M059J (cell line): ENCODE measurements at places on chromosomes 4 and X.

- DNase-seq = peak; percentile 66
These were observed 62.0 kb downstream of the MBNL3 start for GRCh38 chrX:132426695-132427281.

DNA sequence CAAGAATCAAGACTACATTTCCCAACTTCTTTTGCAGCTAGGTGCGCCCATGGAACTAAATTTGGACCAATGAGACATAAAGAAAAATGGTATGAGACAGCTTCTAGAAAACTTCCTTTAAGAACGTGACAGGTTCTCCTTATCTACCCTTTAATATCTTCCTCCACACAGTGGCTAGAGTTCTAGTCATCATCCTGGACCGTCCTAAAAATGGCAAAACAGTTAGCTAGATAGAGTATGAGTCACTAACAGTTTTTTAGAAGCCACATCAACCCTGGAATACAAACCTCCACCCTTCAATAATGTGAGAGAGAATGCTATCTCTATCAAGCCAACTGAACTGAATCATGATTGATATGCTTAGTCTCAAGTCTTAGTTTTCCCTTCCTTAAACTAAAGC lies 267.9 kb upstream of the SLC7A11 start:
- DNase-seq = peak; percentile 61

DNA sequence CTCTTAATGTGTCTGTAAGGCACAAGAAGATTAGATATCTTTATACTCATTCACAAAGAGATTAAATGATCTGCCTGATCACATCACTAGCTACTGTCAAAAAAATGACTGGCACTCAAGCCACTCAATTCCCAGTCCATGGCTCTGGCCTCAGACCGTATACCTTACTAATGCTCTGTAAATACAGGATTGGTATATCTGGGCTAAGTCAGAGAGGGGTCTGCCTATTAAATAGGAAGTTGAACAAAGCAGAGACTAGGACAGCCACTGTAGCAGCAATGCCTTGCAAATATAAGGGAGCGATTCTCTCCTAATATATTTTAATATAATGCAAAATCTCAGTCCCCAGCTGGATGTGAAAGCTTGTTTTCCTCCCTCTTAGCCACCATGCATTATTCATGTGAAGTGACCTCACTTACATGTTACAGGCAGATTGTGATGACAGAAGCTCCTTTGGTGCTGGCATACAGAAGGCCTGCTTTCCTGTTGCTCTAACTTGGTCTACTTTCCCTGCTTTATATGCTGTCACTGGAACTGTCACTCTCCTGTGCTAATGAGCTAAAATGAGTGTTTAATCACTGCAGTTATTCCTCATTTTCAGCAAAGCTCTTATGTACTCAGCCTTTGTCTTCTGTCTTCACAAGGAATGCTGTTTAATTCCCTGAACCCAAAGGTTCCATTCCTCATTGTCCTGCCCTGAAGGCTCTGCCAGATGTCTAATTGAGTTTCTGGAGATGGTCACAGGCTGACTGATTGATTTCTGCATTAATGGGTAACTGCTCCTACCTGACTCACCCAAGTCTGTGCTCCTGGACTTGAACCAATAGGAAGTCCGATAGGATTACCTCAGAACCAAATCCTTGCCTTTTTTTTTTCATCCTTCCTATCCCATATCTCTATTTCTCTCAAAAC lies 578.2 kb downstream of the KLHL13 start:
- no peak for DNase-seq

DNA sequence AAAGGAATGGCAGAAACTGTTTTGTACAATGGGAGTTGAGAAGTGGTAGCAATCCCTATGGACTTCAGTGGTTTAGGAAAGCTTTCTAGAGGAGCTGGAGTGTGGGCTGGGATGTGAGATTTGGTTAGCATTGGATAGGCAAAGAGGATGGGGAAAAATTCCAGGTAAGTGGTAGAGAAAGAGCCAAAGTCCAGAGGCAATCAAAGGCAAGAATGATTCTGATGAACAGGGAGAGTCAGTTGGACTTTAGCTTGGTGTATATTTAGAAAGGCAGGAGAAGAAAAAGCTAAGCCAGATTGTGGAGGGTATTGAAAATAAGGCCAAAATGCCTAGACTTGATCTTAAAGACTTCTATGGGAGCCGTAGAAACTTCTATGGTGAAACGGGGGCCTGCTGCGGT lies 3.7 kb upstream of the VSIG4 start:
- no peak for DNase-seq

DNA sequence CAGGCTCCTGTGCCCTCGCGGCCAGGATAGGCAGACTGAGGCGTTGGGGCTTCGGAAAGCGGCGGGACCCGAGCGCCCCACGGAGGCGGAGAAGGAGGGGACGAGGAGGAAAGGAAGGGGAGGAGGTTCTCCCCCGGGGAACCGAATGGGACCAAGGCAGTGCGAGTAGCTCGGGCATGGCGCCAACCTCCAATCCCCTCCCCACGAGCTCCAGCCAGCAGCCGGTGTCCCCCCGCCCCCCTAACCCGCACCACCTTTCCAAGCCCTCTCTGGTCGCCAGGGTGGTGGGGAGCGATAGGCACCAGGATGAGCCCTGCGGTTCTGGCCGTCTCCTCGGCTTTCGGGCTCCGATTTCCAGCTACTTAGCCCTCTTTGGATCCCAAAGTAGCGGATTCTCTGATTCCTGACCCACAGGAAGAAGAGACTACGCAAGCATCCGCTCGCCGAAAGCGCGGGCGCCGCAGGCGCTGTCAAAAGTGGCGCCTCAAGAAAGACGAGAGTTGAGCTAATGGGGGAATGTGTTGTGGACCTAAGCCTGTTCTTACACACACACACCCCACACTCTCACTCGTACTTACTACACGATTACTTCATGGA lies 15.2 kb upstream of the ZIC3 start:
- DNase-seq = no peak

GRCh38 chrX:109036624-109037023 lies 300.3 kb upstream of the IRS4 start:
- DNase-seq = no peak

DNA sequence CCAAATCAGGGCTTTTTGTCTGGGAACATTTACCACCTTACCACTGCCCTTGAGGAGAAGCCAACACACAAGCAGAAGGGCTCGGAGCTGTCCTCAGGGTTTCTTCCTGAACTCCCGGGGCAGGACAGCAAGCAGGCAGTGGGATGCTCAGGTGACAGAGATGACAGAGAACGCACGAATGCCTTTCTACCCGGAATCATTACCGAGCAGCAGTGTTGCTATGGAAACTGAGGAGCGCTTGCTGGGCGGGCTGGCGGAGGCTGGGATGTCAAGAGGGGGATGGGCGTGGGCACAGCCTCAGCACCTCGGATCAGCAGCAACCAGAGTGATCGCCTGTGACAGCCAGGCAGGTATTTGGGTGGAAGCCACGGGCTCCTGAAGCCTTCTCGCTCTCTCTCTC lies 17.8 kb downstream of the SSR4 start:
- no peak for DNase-seq

GRCh38 chr4:8653326-8654000 lies 60.9 kb downstream of the CPZ start:
- DNase-seq = no peak

GRCh38 chrX:125444659-125445058 lies 125.0 kb downstream of the TEX13C start:
- no peak for DNase-seq

GRCh38 chr4:173381610-173382009 lies 10.9 kb downstream of the SAP30 start:
- DNase-seq = no peak

GRCh38 chr4:6917461-6918271 lies 8.0 kb downstream of the TBC1D14 start:
- peak; percentile 26 for DNase-seq

GRCh38 chr4:146763560-146763959 lies 124.9 kb downstream of the POU4F2 start:
- no peak for DNase-seq

DNA sequence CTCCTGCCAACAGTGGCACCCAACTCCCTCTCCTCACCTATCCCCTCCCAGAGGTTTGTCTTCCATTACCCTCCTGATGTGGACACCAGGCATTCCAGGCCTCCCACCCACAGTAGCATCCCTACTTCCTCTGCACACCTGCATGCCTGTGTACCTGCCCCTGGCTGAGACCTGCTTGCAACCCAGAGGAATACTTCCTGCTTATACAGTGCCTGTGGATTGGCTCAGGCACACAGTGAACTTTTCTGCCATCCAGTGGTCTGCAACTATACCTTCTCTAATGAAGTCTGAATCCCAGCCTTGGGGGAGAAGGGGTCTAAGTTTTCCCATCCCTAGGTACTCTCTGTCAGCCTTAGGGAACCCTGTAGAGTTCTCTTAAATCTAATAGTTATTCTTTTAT lies 169.9 kb downstream of the IQCM start:
- DNase-seq = peak; percentile 2

- DNase-seq = no peak
These were observed 100.8 kb upstream of the TENM3 start for GRCh38 chr4:182142176-182143085.

DNA sequence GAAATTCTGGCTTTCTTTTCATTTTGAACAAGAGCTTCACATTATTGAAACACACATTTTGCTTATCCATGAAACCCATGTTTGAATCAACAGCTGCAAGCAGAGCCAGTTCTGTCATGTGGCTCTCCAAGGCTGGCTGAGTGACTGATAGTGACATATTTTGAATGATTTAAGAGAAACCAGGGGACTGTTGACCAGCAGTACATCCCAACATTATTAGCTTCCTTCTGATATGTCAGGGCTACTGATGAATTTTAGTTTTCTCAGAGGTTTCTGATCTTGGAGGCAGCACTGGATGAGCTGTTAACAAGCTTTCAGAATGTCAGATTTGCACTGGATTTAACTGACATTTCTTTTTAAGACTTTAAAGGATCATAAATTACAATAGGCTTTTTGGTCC lies 74.6 kb upstream of the GRXCR1 start:
- no peak for DNase-seq

GRCh38 chr4:173415092-173415491 lies 16.2 kb upstream of the SCRG1 start:
- DNase-seq = peak; percentile 27

DNA sequence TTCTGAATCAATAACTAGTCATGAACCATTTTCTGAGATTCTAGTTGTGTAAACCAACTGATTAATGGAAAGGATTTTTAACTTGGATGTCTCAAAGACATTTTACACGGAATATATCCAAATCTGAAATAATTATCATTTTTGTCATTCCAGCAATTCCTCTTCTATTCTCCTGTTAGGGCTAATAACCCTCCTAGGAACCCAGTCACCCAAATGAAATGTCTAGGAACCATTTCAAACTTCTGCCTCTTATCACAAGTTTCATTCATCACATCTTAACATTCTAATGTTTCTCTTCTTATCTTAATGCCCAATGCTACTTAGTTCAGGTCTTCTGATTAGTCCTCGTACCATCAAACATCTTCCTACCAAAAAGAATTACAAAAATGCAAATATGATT lies 639.8 kb downstream of the DMD start:
- no peak for DNase-seq
